ENCODE measurements at places on chromosomes 3 and 15. TPM values are rescaled to one million over a fixed set of nuclear protein-coding genes. Genes with fewer than 3 reads are reported as not detected.

Gene DLL4
- 0.56 TPM for total RNA-seq

DNA sequence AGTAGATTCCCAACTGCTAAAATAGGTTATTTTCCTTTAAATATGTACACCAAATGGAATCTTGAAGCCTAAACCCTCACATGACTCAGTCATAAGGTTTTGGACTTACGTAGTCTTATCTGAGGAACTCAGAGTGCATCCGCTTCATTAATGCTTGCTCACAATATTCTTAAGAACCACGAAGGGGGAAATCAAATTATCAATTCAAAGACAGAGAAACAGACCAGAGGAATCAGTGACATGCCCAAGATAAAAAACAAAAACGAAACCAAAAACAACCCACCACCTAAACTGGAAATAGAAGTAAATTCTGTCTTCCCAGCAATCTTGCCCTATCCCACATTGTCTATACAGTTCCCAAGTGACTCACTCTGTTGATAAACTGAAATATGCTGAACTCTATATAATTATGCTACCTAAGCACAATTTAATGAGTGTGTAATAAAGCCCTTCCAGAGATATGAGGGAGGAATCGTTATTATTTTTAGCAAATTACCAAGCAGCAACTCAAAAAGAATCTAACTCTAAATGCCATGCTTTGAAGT, 135.4 kb upstream of the CBLB start:
- peak; percentile 95 for DNase-seq

GRCh38 chr3:129535075-129535474, 6.6 kb downstream of the RHO start:
- no peak for DNase-seq

Gene LRRK1
- 0.80 TPM for total RNA-seq

Gene NR2F2
- total RNA-seq: 1.9 TPM

- no peak for DNase-seq
Measured at GRCh38 chr15:74917676-74918075, 11.0 kb upstream of the FAM219B start.
